ENCODE measurements at places on chromosomes 3 and 15.

GRCh38 chr3:182682263-182683241, 110.8 kb upstream of the ATP11B start:
- DNase-seq: peak; percentile 69

- no peak for DNase-seq
Observed at GRCh38 chr15:37204692-37205091, 104.3 kb upstream of the MEIS2 start.

- no peak for DNase-seq
Observed at GRCh38 chr15:81812456-81812855, 233.4 kb downstream of the MEX3B start.

DNA sequence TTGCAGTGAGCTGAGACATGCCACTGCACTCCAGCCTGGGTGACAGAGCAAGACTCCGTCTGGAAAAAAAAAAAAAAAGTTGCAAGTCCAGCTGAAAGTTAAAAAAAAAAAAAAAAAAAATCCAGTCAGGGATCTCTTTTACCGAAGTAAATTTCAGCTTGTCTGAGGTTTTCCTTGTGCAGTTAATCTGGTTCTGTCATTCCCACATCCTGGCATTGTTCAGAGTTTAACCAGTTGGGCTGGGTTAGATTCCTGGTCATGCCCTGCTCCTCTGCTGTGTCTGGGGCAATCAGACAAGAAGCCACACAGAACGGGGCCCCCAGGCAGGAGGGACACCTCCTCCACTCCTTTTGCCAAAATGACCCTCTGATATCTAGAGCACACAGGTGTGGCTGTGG, 84.1 kb upstream of the KLHL25 start:
- DNase-seq: no peak

DNA sequence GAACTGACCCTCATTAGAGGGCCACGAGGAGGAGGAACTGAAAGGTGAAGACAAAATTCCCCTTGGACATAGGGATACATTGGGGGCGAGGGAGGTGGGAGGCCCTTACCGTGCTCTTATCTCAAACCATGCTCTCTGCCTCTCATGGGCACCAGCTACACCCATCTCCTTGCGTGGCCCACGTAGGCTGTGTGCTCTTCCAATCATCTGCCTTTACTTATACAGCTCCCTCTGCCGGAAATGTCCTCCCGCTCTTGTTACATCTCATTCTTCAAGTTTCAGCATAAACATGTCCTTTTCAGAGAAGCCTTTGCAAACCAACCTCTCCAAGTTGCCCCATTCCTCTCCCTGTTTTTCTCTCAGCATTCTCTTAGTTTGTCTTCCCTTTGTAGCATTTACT, 307.8 kb upstream of the PROK2 start:
- no peak for DNase-seq

DNA sequence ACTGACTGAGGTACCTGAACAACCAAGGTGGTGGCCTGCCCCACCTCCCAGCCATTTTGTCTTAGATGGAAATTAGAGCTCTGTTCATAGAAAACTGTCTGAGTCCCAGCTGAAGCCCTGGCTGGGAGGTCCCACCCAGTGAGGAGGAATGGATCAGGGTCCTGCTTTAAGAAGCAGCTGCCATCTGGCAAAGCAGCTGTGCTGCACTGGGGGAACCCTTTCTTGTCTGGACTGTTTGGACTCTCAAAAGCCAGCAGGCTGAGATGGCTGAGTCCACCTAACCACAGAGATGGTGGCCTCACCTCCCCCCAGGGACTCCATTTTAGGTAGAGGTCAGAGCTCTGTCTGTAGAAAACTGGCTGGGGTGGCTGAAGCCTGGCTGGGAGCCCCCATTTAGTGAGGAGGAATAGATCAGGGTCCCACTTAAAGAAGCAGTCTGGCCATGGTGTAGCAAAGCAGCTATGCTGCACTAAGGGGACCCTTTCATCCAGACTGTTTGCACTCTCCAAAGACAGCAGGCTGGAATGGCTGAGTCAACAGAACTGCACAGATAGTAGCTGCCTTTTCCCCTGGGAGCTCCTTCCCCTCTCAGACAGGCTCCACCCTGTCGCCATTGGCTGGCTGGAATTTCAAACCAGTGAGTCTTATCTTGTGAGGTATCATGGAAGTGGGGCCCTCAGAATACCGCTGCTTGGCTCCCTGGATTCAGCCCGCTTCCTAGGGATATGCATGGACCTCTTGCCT, 116.9 kb downstream of the EPHA6 start:
- no peak for DNase-seq

GRCh38 chr3:98504539-98504938, 7.1 kb downstream of the OR5K2 start:
- no peak for DNase-seq

GRCh38 chr3:40337136-40338108, 27.9 kb downstream of the EIF1B start:
- DNase-seq: no peak

- DNase-seq: no peak
Observed at GRCh38 chr15:45221967-45222366, 30.1 kb upstream of the SLC28A2 start.

- peak; percentile 84 for DNase-seq
Observed at GRCh38 chr15:77107531-77108355, 36.8 kb upstream of the TSPAN3 start.

DNA sequence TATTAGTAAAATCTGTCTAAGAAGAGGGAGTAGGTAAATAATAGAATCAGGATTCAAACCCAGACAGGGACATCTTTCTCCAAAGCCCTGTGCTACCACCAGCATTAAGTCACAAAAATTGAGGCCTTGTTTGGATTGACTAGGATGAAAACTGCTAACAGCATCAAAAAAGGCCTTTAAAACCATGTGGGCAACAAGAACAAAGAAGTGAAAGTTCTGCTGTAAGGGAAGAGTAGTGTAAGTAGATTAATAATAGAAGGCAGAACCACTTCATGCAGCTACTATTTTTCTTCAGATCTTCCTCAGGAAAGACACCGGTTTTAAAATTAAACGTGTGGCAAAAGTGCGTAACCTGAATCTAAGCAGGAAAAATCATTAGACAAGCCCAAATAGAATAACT, 15.3 kb upstream of the KBTBD12 start:
- no peak for DNase-seq
